Epithelial cell of prostate (primary cell): ENCODE measurements at places on chromosomes 12 and 14.

GRCh38 chr12:20248646-20249045 is 119.7 kb upstream of the PDE3A start:
- DNase-seq, result no peak

GRCh38 chr12:126093908-126094307 is 1028.7 kb downstream of the AACS start:
- DNase-seq, result no peak

GRCh38 chr14:77741438-77741837 is 19.5 kb downstream of the SNW1 start:
- no peak for DNase-seq

GRCh38 chr14:25667387-25667786 is 617.4 kb upstream of the STXBP6 start:
- no peak for DNase-seq

DNA sequence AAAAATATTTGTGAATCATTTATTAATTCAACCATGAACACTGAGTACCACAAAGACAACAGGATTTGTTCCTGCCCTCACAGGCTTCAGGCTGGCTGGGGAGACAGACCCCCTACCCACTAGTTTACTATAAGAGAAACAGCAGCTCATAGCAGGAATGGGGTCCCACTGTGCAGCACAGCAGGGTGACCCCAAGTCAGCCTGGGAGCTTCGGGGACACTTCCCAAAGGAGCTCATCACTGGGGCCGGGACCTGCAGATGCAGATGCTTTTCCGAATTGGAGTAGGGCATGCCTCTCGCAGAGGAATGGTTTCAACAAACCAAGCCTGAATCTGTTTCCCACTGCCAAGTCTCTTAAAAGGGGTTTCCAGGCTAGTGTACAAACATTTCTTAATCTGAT is 176.2 kb upstream of the PWP1 start:
- no peak for DNase-seq

DNA sequence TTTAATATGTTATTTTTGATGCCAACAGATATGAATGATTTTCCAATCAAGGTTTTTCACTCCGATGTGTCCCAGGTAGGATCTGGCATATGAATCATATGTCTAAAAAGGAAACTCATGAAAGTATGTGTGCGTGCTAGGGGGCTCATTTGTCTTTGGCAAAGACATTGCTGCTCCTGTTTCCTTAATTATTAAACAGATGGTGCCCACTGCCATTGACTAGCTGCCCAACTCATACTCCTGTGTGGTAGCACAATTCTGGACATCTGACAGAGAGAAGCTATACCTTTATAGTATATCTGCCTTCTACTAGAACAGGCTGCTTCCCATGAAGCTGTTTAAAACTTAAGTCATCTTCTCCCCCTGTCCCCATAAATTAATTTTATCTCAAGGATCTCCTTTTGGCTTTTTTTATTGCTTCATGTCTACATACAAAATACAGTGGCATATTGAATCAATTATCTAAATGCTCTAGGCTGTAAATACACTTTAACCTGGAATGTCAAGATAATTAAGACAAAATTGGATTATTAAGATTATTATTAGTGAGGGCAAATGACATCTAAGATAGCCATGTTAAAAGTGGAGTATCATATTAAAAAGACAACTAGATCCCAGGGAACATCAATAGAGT is 1.4 kb upstream of the PDE3A start:
- DNase-seq, result no peak

DNA sequence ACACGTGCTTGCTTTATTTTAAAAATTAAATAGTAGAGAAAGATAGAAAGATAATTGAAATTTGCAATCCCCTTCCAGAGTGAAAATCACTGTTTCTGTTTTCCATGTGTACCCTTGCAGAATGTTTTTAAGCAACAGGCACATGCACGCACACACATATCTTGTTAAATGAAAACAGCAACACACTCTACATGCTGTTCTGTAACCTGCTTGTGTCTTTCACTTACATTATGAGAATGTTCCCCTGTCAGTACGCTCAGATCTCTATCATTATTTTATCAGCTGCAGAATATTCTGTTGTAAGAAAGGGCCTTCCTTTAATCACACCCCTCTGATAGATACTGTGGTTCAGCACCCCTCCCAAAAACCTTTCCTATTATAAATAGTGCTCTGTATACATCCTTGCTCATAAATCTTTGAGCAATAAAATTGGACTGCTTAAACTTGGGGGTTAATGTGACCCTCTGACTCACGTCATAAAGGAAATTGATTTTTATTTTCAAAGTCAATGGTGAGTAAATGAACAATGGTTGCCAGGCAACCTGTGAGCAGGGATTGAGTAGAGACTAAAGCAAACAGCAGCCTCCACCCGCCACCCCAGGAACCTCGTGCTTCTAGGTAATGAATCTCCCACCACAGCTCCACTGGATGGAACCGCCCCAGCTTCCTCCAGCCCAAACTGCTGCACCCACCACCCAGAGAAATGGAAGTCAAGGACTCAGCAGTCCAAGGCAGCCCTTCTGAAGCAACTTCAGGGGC is 31.9 kb upstream of the CHGA start:
- DNase-seq, result no peak

GRCh38 chr12:130195369-130195768 is 33.1 kb downstream of the FZD10 start:
- no peak for DNase-seq

DNA sequence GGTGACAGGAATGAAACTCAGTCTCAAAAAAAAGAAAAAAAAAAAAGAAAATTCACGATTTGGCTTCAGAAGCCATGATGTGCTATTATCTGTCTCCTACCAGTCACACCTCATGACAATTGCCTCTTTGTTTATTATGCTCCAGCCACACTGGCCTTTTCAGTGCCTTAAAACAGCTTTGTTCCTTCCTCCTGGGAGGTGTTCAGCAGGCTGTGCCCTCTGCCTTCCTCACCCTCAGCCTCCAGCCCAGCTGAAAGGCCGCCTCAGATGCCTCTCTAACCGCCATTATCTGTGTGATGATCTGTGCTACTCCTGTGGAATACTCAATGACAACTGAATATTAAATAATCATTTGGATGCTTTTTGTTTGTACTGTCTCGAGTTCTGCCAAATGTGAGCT is 8.6 kb upstream of the ARPC3 start:
- DNase-seq, result no peak

DNA sequence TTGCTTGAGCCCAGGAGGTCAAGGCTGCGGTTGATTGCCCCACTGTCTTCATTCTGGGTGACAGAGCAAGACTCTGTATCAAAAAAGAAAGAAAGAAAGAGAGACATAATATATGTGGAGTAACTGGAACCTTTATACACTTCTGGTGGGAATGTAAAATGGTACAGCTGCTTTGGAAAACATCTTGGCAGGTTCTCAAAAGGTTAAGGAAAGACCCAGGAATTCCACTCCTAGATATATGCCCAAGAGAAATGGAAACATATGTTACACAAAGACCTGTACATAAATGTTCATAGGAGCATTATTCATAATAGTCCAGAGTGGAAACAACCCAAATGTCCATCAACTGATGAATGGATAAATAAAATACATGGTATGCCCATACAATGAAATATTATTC is 7.2 kb downstream of the RBMS2 start:
- DNase-seq, result no peak

GRCh38 chr12:93245543-93245942 is 132.2 kb upstream of the NUDT4 start:
- DNase-seq, result no peak
